Stimulated activated CD8-positive, alpha-beta memory T cell treated with anti-CD3 and anti-CD28 coated beads, Interleukin-12 subunit alpha, Interleukin-12 subunit beta, amount 100 ng/mL, for 4 hours (primary cell): ENCODE measurements at places on chromosomes 12 and 14.
A peak's percentile ranks its signal among the peaks of the same experiment; 100 is the strongest.

GRCh38 chr12:17020765-17021164 lies 414.8 kb upstream of the LMO3 start:
- no peak for DNase-seq

- DNase-seq, result no peak
Measured at GRCh38 chr12:31517994-31518393, 72.9 kb downstream of the DENND5B start.

GRCh38 chr12:71125515-71125914 lies 32.3 kb downstream of the TSPAN8 start:
- no peak for DNase-seq

GRCh38 chr12:52812749-52813148 lies 1.2 kb downstream of the KRT4 start:
- no peak for DNase-seq

DNA sequence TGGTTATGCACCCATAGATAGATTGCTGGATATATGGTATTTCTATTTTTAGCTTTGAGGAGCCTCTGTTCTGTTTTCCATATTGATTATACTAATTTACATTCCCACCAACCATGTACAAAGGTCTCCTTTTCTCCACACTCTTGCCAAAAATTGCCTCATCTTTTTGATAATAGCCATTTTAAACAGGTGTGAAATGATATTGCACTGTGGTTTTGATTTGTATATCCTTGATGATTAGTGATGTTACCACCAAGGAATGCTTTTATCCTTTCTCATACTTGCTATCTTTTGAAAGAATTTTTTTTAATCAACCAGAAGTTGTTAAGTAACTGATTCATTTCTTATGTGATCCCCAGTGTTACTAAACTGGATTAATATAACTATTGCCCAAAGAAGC lies 60.0 kb downstream of the BBS10 start:
- no peak for DNase-seq

DNA sequence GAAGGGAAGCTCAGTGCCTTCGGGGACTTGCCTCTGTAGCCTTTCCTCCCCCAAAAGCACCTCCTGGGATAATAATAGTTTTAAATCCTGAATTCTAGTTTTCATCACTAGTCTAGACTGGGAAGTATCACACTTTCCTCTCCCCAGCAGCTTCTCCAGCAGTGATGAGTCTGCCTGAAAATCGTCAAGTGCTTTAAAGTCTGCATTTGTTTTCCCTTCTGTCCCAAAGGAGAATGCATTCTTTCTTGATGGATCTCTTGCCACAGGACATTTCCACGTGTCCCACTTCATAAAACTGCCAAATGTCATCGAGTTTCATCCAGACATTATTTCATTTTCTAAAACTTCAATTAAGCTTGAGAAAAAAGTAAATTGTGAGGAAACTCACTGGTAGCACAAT lies 15.0 kb downstream of the CSRP2 start:
- DNase-seq, result no peak

GRCh38 chr12:130179621-130180020 lies 17.4 kb downstream of the FZD10 start:
- DNase-seq, result no peak

DNA sequence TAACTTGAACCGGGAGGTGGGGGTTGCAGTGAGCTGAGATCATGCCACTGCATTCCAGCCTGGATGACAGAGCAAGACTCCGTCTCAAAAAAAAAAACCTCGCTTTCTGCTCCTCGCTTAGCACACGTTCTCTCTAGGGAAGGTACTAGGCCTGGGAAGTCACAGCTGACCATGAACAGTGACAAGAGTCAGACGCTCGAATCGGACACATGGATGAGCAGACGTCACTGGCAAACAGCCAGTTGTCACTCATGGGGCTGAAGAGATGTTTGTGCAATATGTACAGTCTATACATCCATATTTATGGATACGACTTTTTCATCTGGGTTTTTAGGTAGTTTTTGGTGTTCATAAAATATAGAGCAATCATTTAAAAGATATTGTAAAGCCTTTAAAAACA lies 19.4 kb downstream of the TCHP start:
- DNase-seq, result no peak

- peak; percentile 22 for DNase-seq
Measured at GRCh38 chr12:98594050-98594835, 757 bp downstream of the SLC25A3 start.

- DNase-seq, result no peak
Measured at GRCh38 chr14:68701001-68701741, 91.7 kb downstream of the ZFP36L1 start.

- DNase-seq, result no peak
Measured at GRCh38 chr12:130433834-130434233, 96.1 kb downstream of the PIWIL1 start.

GRCh38 chr12:118330421-118331018 lies 42.2 kb downstream of the TAOK3 start:
- DNase-seq, result no peak

- DNase-seq, result no peak
Measured at GRCh38 chr12:116765271-116765670, 27.2 kb downstream of the RNFT2 start.

DNA sequence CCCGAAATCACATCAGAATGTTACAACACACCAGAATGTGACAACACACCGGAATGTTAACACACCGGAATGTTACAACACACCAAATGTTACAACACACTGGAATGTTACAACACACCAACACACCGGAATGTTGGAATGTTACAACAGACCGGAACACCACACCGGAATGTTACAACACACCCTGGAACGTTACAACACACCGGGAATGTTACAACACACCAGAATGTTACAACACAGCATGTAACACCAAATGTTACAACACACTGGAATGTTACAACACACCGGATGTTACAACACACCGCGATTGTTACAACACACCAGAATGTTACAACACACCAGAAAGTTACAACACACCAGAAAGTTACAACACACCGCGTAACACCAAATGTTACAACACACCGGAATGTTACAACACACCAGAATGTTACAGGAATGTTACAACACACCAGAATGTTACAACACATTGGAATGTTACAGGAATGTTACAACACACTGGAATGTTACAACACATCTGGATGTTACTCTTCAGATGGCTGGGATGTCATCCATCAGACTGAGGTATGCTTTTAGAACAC lies 21.1 kb downstream of the CHFR start:
- no peak for DNase-seq

DNA sequence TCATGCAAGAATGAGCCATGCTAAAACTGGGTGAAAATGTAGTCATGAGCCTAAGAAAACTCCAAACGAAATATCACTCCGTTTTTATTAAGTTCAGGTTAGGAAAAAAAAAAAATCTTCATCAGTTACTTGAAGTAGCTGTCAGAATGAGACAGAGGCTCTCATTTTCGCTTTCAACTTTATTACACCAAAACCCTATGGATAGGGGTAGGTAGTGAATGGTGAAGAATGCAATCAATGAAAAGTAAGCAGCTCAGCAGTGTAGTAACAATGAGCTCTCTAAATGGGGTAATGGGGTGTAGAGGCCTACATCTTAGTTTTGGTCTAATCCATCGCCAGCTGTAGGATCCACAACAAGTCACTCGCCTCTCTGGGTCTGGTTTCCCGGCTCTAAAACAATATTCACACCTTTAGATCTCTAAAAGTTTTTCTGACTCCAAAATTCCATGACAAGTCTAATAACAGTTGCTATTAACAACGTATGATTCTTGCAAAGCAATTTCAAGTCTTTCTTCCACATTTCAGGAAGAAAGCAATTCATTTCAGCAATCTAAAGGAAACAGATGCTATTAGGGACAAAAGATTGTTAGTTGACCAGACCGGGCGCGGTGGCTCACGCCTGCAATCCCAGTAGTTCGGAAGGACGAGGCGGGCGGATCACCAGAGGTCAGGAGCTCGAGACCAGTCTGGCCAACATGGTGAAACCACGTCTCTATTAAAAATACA lies 1.7 kb downstream of the BTBD7 start:
- no peak for DNase-seq

GRCh38 chr12:80264386-80264785 lies 165.0 kb downstream of the OTOGL start:
- DNase-seq, result no peak

DNA sequence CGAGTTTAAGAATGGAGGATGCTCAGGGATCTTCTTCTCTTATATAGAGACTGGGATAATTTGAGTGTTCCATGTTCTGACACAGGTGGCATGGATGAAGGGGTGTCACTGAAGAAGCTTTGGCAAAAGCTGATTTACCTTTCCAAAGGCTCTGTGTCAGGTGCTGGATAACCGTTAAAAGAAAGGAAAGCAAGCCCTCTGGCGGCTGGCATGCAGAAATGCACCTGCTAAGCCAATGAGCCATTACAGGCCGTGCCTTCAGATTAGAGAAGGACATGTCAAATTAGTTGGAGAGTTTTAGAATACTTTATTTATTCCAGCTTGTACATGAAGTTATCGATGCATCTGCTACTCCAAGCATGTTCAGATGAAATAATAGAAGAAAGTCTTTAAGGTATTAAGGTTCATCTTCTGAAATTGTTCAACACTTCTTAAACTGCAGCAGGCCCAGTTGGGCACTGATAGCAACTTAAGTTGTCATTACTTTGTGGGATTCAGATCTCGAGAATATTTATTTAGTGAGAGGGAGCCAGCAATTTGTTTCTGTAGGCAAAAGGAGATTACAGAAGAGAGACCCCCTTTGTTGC lies 678.2 kb downstream of the NRXN3 start:
- no peak for DNase-seq

DNA sequence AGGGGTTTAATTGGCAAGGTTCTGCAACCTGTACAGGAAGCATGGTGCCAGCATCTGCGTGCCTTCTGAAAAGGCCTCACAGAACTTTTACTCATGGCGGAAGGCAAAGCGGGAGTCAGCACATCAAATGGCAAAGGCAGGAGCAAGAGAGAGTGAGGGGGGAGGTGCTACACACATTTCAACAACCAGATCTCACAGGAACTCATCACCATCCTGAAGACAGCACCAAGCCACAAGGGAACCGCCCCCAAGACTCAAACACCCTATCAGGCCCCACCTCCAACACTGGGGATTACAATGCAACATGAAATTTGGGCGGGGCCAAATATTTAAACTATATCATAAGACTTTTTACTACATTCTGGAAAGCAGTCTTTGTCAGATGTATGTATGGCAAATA lies 38.0 kb upstream of the FKBP4 start:
- no peak for DNase-seq

DNA sequence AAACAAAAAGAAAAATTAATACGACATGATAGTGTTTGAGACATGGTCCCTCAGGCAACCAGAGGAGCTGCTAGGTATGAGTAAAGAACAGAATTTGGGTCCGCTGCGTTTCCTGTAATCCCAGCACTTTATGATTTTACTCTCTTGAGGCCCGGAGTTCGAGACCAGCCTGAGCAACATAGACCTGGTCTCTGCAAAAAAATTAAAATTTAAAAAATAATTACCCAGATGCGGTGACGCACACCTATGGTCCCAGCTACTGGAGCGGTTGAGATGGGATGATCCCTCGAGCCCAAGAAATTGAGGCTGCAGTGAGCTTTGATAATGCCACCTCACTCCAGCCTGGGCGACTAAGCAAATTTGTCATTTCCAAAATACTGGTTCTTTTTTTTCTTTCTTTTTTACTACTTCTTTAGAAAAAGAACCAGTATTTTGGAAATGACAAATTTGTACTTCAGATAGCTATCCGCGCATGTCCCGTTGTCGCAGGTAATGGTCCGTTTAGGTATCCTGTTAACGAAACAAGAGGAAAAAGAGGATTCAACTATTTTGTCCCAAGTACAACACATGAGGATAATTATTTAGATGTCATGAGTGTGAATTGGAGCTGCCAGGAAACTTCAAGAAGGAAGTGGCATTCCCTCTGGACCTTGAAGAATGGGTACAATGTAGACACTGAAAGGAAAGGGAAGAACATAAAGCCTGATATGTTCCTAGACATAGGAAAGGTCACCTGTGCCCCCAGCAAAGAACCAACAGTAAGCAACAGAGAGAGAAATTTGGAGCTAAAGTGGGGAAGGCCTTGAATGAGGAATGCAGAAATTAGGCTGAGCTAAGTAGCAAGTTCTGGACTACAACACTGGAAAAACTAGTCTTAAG lies 1.2 kb upstream of the HECTD1 start:
- no peak for DNase-seq

GRCh38 chr14:95500772-95501401 lies 15.6 kb downstream of the SYNE3 start:
- DNase-seq, result no peak

GRCh38 chr12:69932154-69932553 lies 107.1 kb downstream of the MYRFL start:
- DNase-seq, result no peak

DNA sequence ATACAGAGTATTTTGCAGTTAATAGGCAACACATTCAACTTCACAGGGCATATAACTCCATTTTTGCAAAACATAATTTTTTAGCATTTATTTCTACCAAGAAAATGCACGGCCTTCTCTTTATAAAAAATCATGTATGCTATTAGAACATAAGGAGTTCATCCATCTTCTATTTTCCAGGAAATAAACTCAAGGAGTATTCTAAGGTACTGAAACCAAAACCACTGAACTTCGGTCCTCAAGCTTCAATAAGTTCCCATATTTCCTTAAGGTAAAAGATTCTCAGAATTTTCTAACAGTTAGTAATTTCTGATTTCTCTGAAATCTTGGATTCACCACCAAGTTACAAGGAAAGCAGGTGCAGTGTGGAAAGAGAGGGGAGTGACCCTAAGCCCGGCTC lies 113.3 kb upstream of the DIO2 start:
- no peak for DNase-seq

DNA sequence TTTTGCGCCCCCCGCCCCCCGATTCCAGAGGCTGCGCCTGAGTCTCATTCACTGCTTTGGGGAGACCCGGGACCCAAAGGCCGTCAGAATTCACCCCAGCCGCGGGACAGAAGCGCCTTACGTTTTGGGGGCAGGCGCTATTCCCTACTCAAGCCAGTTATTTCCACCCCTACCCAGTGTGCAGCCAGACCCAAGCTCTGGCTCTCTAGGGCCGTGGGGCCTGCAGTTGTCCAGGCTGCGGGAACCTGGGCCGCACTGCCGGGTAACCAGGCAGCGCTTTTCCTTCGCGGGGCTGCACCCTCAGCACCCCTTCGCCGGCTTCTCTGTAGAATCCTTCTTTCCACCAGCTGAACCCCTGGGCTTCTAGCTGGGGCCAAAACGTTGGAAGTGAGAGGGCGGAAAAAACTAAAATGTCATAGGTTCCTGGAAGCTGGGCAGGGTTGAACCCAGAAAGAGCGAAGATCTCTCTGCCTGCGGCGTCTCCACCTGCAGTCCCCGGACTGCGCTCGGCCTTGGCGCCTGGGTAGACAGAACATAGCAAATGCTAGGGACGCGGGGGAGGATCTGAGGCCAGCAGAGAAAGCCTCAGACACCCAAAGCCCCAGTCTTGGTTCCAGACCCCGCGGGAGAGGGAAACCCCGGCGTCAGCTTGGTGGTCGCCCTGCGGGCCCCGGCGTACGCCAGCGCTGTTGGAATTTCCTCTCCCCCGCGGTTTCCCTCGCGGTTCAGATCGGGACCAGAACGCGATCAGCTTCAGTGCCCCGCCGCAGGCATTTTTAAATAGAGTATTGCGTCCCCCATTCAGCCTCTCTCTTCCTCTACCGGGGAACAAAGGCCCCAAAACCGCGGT lies 18.3 kb downstream of the TBX3 start:
- no peak for DNase-seq
